Activated T-cell treated with anti-CD3 and anti-CD28 coated beads, Interleukin-2, amount 50 U/mL, for 1 hour (primary cell): ENCODE measurements at places on chromosomes 1 and 21.

GRCh38 chr1:24186993-24187790, at the start of gene IFNLR1:
TSS of gene IFNLR1 (minus strand) at chr1:24187289. CDS start at chr1:24187248, 41 bp downstream.
- peak; percentile 74 for DNase-seq

DNA sequence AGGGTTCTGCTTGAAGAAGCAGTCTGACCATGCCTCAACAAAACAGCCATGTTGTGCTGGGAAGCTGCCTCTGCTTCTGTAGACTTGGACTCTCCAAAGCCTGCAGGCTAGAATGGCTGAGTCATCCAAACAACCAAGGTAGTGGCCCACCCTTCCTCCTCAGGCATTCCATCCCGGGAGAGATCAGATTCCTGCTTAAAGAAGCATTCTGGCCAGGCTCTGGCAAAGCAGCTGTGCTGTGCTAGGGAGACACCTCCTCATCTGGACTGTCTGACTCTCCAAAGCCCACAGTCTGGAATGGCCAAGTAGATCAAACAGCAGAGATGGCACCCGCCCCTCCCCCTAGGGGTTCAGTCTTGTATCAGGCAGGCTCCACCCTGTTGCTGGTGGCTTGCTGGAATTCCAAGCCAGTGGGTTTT, 38.3 kb upstream of the F3 start:
- DNase-seq: no peak

- DNase-seq: no peak
These were observed 55.9 kb downstream of the SEC16B start for GRCh38 chr1:177913762-177914540.

DNA sequence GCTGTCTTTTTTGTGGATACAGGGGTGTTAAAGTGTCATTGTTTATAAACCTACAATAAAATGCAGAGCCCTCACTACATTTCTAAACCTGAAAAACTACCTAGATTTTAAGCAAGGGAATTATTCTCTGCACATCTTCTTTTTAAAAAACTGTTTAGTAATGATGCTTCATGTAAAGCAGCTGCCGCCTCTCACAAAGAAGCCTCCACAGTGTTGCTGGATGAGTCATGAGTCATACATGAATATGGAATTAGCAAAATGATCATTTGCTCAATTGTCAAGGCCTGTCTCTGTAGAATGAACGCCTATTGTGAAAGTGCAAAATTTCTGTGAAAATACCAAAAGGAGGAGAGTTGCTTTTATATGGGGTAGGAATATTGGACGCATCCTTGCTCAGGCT, 259.5 kb upstream of the CHRM3 start:
- no peak for DNase-seq

GRCh38 chr21:35886887-35887286, 173.4 kb downstream of the SETD4 start:
- no peak for DNase-seq

- no peak for DNase-seq
These were observed 45.2 kb downstream of the TMCO4 start for GRCh38 chr1:19754482-19754881.

DNA sequence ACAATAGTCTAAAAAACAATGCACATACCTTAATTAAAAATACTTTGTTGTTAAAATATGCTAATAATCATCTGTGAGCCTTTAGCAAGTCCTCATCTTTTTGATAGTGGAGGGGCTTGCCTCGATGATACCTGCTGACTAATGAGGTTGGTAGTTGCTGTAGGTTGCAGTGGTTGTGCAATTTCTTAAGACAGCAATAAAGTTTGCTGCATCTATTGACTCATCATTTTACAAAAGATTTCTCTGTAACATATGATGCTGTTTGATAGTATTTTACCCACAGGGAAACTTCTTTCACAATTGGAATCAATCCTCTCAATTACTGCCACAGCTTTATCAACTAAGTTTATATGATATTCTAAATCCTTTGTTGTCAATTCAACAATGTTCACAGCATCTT, 7.6 kb downstream of the C1orf87 start:
- DNase-seq: no peak

- no peak for DNase-seq
These were observed 38.8 kb downstream of the ARID1A start for GRCh38 chr1:26734501-26735058.

DNA sequence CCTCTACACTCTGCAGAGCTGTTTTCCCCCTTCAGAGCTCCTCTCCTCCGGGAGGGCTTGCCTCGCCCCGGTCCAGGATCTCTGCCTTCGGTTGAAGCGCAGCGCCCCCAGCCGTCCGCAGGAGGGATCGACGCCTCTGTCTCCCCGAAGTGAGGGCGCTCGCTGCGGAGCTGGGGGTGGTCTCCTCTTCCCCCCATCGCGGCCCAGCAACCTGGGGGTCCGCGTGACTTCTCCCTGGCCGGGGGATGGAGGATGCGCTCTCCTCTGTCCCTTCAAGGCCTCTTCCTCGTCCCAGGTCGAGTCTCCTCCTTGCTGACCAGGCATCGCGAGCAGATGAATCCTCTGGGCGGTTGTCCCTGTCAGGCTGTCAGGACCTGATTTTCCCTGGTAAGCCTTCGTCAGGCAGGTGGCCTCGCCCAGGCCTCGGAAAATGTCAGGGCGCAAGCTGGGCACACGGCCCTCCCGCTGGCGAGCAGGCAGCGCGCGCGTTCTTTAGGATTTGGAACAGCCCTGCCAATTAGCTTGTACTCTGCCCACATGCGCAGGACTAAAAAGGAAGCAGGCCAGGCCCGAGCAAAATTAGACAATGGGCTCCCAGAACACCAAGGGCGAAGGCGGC, 90.5 kb downstream of the EDEM3 start:
- DNase-seq: peak; percentile 20

- DNase-seq: no peak
These were observed 83.8 kb downstream of the EVI5 start for GRCh38 chr1:92701147-92701546.

DNA sequence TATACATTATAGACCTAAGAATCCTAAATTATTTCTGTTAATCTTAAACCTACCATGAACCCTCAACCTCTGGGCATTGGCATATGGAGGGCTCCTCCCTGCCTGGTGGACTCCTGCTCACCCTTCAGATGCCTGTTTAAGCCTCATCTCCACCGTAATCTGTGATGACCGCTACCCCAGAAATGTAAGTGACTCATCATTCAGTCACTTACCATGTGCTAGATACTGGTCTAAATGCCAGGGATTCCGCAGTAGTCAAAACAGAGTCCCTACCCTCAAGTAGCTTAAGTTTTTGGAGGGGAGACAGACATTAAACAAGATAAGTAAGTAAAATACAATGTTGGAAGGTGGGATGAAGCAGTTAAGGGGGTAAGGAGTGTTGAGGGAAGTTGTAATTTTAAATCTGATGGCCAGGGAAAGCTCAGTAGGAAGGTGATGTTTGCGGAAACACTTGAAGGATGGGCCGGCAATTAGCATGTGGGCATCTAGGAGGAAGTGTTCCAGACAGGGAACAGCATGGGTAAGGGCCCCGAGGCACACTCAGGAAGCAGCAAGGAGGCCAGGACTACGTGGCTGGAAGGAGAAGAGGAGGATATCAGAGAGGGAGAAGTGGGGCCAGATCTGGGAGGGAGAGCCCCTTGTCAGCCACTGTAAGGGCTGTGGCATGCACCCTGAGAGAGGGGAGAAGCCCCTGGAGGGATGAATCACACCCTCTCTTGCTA, 141.7 kb upstream of the HOOK1 start:
- DNase-seq: no peak

DNA sequence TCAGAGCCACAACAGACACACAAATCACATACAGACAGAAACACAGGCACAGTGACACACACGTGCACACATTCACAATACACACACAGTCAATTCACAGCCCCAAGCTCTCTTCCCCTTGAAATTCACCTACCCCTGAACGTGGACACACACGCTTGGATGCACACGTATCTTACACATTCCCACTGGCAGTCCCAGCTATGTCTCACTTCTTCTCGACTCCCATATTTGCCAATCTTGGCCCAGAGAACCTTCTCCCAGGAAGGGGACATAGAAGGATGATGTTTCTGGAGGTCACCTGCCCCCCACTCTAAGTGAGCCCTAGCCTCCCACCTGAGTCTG, 1.6 kb downstream of the CRYBG2 start:
- DNase-seq: no peak

- no peak for DNase-seq
These were observed 1406.0 kb downstream of the KCNT2 start for GRCh38 chr1:195202241-195202640.

- DNase-seq: no peak
These were observed 132.6 kb downstream of the NTPCR start for GRCh38 chr1:233082778-233083550.

DNA sequence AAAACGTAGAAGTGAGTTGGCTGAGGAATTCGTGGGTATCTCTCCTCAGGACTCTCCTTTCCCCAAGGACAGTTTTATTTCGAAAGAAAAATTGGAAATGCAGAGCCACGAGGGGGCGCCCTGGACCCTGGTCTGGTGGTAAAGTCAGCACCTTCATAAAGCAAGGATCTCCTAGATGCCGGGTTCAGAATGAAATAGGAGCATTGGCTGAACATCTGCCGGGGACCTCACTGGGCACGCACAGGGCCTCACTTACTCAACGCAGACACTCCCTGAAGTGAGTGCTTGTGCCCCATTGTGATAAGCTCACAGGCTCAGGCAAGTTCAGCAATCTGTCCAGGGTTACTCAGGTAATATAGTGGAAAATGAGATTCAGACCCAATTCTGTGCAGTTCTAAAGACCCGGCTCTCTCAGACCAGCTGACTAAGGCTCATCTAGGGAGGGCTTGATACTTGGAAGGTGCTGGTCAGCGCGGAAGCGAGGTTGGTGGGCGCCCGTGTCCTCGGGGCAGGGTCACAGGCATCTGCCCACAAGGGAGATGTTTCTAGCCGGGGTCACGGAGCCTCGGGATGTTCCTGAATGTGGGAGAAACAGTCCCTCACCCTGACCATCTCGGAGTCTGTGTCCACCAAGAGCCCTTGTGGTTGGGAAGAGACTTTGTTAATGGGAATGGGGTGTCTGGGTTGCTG, 55.7 kb upstream of the ETV3 start:
- peak; percentile 43 for DNase-seq

GRCh38 chr1:235468970-235469369, 35.3 kb downstream of the B3GALNT2 start:
- no peak for DNase-seq

DNA sequence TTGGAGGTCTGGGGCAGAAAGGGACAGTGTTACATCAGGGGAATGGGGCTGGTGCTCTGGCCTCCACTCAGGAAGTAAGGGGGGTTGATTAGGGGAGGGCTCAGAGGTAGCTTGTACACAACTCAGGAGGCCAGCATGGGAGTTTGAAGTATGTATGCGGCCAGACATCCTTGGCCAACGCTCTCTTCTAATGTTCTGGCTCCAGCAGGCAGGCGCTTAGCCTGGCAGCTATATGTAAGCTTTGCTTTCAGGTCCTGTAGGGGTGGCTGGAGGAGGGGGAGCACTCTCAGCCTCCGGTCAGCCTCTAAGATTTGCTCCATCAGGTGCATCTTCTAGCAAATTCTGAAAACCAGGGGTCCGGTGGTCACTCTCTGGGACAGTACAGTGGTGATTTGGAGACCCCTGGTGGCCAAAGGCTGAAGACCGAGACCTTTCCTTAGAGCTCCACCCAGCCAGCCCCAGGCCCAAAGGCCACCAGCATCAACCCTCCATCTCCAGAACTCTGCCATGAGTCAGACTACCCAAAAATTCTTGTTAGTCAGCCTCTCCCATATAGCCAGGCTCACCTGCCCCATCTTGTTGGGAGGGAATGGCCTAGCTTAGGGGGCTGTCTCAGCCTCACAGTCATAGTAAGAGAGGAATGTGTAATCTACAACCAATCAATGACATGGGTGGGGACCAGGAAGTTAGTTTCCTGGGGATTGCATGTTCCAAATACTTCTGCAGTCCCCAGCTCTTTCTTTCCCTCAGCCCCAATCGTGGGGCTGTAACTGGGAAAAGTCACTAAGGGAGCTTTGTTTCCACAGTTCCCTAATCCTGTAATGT, 9.7 kb upstream of the COL8A2 start:
- peak; percentile 41 for DNase-seq

- DNase-seq: no peak
These were observed 80.7 kb downstream of the POU2F1 start for GRCh38 chr1:167301355-167301754.

DNA sequence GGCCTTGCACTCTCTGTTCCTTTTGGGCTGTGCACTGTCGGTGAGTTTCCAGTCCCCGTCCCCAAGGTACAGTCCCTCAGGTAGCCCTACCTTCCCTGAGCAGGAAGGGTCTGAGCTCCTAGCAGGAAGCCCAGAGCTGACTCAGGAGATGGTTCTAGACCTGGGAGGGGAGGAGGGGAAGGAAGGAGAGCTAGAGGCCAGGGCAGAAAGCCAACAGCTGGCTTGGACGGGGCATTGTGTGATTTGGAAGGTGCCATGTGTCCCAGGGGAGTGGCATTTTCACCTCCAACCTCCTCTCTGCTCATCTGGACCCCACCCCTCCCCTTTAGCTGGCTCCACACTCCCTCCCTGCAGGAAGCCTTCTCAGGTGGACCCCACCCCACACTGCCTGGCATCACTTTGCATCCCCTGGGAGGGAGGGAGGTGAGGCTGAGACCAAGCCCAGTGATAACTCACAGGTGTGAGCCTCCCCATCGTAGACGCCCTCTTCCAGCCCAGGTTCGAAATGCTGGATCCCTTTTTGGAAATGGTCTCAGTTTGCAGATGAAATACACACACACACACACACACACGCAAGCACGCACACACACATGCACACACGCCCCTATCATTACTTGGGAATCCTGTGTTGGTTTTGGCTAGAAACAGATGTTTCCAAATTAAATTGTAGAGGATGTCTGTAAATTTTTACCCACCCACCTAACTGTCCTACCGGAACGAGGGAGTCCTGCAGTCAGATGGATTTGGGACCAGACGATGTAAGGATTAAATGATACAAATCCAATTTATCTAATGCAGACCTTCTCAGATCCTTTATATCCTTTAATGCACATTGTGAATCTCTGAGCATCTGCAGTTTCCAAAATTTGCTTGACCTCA, 19.7 kb upstream of the IFNLR1 start:
- no peak for DNase-seq

DNA sequence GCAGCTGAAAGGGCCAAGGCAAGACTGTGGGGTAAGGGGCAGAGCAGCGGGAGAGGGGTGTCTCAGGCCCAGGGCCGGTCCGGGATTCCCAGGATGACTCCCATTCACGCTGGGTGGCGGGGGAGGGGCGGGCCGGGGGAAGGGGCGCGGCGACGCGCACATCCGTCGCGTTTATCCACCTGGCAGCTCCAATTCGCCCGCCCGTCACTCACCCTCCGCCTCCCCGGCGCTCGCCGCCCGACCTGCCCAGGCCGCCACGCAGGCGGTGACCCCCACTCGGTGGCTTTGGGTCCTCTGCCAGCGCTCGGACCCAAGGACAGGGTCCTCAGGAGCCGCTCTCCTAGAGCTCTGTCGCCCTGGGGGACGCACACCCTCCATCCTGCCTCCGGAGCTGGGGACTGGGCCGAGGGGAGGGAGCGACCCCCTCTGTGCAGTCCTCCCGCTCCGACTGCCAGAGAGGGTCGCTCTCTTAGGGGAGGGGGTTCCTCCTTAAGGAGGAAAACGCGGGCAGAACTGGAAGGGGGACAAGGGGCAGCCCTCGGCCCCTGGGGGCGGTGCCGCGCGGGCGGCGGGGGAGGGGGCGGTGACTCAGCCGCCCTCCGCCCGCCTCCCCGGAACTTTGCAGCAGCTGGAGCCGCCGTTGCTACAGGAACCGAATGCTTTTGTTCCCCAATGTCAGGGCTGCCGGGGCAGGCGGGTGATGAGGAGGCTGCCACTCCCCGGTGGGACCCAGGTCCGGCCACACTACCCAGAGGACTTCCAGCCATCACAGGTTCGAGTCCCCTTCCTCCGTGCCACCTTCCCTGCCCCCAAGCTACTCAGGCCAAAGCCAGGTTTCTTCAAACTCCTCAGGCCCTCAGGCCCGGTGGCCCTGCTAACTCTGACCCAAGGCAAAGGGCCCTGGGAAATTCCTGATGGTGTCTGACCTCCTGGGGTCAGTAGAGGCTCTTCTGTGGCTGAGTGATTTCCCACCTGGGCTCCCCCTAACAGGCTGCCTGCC, 3.4 kb downstream of the ADGRB2 start:
- peak; percentile 74 for DNase-seq
